ENCODE measurements at places on chromosomes 7 and 10. TPM values are rescaled to one million over a fixed set of nuclear protein-coding genes. Genes with fewer than 3 reads are reported as not detected.

DNA sequence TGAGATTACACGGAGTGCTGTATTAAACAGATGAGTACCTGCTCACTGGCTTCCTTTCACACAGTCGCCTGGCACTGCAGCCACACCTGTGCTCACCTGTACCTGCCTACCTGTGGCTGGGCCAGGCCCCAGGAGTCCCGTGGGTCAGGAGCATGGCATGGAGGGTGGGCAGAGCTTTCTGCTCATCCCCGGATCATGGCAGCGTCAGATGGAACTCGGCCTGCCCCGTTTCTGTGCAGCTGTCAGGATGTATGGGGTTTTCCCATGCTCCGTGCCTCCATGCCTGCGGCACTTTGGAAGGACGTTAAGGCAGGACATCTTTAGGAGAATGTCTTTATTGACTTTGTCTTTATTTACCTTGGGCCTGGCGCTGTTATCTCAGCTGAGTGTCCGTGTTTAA lies 112.2 kb downstream of the MGMT start:
- DNase-seq, result no peak
- H3K4me1 ChIP-seq, result no peaks in the 10 kb centered on the region
- peaks cover 32% of the 10 kb centered on the region for H3K36me3 ChIP-seq
- H3K27me3 ChIP-seq, result no peaks in the 10 kb centered on the region

GRCh38 chr7:134757938-134758337 lies 21.5 kb upstream of the CALD1 start:
- no peak overlapping the region for H3K4me3 ChIP-seq
- no peak for DNase-seq
- peaks cover 2% of the 10 kb centered on the region for H3K4me1 ChIP-seq
- H3K27ac ChIP-seq, result no peak overlapping the region

GRCh38 chr10:130141038-130141437 lies 4.8 kb downstream of the GLRX3 start:
- no peak for DNase-seq
- no peaks in the 10 kb centered on the region for H3K27me3 ChIP-seq
- peaks cover 21% of the 10 kb centered on the region for H3K36me3 ChIP-seq
- no peak overlapping the region for H3K4me3 ChIP-seq

Gene IKZF5
- total RNA-seq, result 15.3 TPM

Gene GARIN1A
- not detected for total RNA-seq

Measured in activated naive CD4-positive, alpha-beta T cell treated with anti-CD3 and anti-CD28 coated beads for 36 hours (primary cell).